ENCODE measurements at places on chromosomes 7 and 10. TPM values are rescaled to one million over a fixed set of nuclear protein-coding genes. Genes with fewer than 3 reads are reported as not detected.

DNA sequence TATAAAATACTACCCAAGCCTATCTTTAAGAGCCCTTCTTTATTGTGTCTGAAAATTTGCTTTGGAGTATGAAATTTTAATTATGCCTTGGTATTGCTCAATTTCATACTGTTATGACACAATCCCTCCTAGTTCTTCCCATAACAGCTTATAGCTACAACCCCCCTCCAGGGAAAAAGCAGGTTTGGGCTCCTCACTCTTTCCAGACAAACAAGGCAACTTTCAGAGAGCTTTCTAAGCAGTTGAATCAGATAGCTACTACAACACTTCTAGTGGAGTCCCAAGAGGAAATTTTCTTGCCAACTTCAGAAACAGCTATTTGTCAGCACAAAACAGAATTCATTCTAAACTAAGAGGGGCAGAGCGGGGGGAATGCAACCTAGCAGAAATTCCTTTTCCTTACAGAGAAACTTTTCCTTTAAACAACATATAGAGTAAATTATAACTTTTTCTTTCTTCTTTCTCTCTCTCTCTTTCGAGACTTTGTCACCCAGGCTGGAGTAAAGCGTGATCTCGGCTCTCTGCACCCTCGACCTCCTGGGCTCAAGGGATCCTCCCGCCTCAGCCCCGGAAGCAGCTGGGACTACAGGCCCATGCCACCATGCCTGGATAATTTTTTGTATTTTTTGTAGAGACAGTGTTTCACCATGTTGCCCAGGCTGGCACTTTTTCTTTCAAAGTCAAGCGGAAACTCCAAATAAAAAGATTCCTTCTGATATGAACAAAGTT is 26.0 kb upstream of the JMJD1C start:
- H3K36me3 ChIP-seq, result no peaks in the 10 kb centered on the region
- H3K4me3 ChIP-seq, result no peak overlapping the region
- no peaks in the 10 kb centered on the region for H3K27me3 ChIP-seq
- H3K4me1 ChIP-seq, result peaks cover 6% of the 10 kb centered on the region
- peak; percentile 95 for DNase-seq

GRCh38 chr7:100441641-100442535 is 5.6 kb upstream of the PPP1R35 start:
- H3K36me3 ChIP-seq, result no peaks in the 10 kb centered on the region
- no peak overlapping the region for H3K4me3 ChIP-seq
- H3K4me1 ChIP-seq, result peaks cover 19% of the 10 kb centered on the region
- H3K27ac ChIP-seq, result no peak overlapping the region

GRCh38 chr7:99420986-99421385 is 12.2 kb downstream of the BUD31 start:
- H3K27ac ChIP-seq, result no peak overlapping the region
- H3K4me3 ChIP-seq, result no peak overlapping the region
- peaks cover 73% of the 10 kb centered on the region for H3K36me3 ChIP-seq
- H3K4me1 ChIP-seq, result no peaks in the 10 kb centered on the region
- DNase-seq, result no peak

- H3K27me3 ChIP-seq, result peaks cover 3% of the 10 kb centered on the region
- peaks cover 17% of the 10 kb centered on the region for H3K4me1 ChIP-seq
- H3K4me3 ChIP-seq, result no peak overlapping the region
- no peaks in the 10 kb centered on the region for H3K36me3 ChIP-seq
Measured at GRCh38 chr7:30743371-30744074, 8.4 kb upstream of the INMT start.

- H3K4me3 ChIP-seq, result no peak overlapping the region
- no peak for DNase-seq
- H3K27me3 ChIP-seq, result no peaks in the 10 kb centered on the region
- no peaks in the 10 kb centered on the region for H3K36me3 ChIP-seq
- no peak overlapping the region for H3K27ac ChIP-seq
Measured at GRCh38 chr10:124328477-124329220, 90.1 kb downstream of the OAT start.

- H3K36me3 ChIP-seq, result no peaks in the 10 kb centered on the region
- no peak overlapping the region for H3K4me3 ChIP-seq
- H3K4me1 ChIP-seq, result no peaks in the 10 kb centered on the region
- H3K27ac ChIP-seq, result no peak overlapping the region
- H3K27me3 ChIP-seq, result no peaks in the 10 kb centered on the region
Measured at GRCh38 chr7:116180302-116180701, 30.0 kb upstream of the TES start.

GRCh38 chr7:83149466-83149865 is 13.2 kb downstream of the PCLO start:
- no peak overlapping the region for H3K4me3 ChIP-seq
- no peak overlapping the region for H3K27ac ChIP-seq
- H3K36me3 ChIP-seq, result no peaks in the 10 kb centered on the region
- H3K4me1 ChIP-seq, result no peaks in the 10 kb centered on the region
- H3K27me3 ChIP-seq, result no peaks in the 10 kb centered on the region
- peak; percentile 2 for DNase-seq

GRCh38 chr10:48519481-48520183 is 85.2 kb downstream of the ARHGAP22 start:
- no peak overlapping the region for H3K27ac ChIP-seq
- DNase-seq, result no peak
- no peaks in the 10 kb centered on the region for H3K36me3 ChIP-seq
- H3K4me3 ChIP-seq, result no peak overlapping the region
- H3K4me1 ChIP-seq, result peaks cover 14% of the 10 kb centered on the region

GRCh38 chr10:91552274-91553095 is 80.4 kb downstream of the PPP1R3C start:
- H3K27me3 ChIP-seq, result no peaks in the 10 kb centered on the region
- H3K4me3 ChIP-seq, result no peak overlapping the region
- peak; percentile 59 for DNase-seq
- H3K27ac ChIP-seq, result no peak overlapping the region

DNA sequence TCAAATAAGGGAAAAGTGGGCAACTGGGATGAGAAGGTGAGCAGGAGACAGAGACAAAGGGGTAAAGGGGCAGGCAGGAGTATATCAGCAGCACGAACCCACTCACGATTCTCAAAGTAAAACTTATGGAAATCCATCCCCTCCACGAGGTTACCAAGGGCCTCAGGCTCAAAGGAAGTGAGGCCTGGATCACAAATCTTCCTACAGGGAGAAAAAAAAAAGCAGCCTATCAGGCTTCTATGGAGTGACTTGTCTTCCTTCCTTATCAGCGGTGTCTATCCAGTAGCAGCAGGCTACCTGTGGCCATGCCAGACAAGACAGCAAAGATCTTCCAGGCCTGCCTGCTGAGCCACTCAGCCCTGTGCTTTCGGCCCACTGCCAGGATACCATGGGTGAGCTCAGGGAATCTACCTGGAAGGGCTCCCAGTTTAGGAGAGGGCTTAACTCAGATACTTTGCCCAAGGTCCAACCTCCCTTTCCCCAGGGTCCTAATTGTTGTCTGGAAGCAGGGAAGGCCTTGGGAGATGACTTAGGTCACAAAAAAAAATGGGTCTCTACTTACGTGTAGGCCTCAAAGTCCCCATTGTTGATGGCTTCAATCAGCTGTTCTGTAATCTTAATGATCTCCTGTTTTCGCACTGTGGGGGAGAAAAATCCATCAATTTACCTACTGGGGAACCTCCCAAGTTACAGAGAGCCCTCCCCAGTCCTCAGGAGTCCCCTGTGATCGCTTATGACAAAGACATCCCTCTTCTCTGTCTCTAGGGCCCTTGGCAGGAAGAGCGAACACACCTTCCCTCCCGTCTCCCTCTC is 5.7 kb upstream of the NDST2 start:
- H3K27ac ChIP-seq, result no peak overlapping the region
- no peak overlapping the region for H3K4me3 ChIP-seq
- peaks cover 55% of the 10 kb centered on the region for H3K36me3 ChIP-seq
- no peaks in the 10 kb centered on the region for H3K27me3 ChIP-seq

DNA sequence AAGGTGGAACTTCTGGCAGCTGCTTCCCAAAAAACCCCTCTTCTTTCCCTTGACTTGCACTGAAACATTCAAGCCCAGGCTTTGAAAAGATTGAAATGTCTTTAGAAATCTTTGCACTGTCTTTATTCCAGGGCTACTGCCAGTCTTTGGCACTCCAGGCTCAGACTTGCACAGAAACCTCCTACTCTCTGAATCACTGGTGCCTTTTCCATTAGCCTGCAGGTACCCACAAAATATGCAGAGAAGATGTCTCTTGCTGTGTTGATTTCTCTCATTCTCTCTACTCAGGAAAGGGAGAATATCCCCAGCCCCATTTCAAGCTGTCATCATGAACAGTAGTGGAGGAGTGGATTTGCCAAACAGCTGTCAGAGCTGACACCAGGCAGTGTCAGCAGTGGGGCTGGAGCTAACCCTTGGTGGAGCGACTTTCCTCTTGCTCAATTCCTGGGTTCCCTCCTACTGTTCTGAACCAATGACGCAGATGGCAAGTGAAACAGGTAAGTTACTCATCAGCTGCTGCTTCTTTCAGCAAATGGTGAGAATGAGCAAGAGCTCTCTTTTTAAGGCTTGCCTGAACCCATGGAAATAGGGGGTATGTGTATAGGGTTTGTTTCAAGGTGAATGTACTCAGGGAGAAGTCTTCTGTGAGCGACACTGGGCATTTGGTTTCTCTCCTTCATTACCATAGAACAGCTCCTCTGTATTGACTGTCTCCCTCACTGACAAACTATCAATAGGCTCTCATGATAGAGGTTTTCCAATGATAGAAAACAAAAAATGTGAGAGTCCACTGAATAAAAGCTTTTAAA is 362.4 kb downstream of the ADRA2A start:
- H3K4me3 ChIP-seq, result no peak overlapping the region
- H3K36me3 ChIP-seq, result no peaks in the 10 kb centered on the region
- no peak overlapping the region for H3K27ac ChIP-seq

DNA sequence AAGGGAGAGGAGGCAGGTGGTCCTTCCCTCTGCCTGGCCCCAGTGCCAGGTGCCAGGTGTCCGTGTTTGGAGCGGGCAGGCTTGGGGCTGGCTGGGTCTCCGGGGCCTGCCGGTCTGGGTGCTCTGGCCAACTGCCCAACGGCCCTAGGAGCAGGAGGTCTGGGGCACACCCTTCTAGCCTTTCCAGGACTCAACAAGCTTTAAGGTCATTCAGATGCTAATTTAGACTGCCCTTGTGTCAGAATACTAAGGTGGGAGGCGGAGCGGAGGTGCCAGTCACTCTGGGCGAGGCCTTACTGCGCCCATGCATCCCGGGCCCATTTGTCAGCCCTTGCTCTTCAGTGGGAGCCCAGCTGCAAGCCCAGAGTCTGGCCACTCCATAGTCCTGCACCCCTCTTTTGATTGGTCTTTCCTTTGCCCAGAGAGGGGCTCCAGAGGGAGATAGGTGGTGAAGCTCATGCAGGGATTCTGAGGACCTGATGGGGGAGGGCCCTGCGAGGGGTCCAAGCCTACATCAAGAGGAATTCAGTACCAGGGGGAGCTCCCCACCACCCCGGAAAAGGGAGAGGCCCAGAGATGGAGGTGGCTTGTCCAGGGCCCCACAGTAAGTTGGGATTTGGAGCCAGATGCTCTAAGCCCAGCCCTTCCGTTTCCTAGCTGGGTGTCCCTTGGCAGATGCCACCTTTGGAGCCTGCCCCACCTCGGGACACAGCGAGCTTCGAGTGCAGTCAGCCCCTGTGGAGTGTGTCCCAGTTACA is 1.3 kb downstream of the PGAM2 start:
- peak overlapping the region; percentile 37 for H3K27ac ChIP-seq
- H3K36me3 ChIP-seq, result peaks cover 39% of the 10 kb centered on the region
- no peak for DNase-seq
- peaks cover 50% of the 10 kb centered on the region for H3K4me1 ChIP-seq
- peak overlapping the region; percentile 54 for H3K4me3 ChIP-seq
- H3K27me3 ChIP-seq, result peaks cover 26% of the 10 kb centered on the region

GRCh38 chr7:137563981-137564380 is 220.4 kb upstream of the PTN start:
- H3K36me3 ChIP-seq, result no peaks in the 10 kb centered on the region
- H3K4me3 ChIP-seq, result no peak overlapping the region
- no peaks in the 10 kb centered on the region for H3K27me3 ChIP-seq
- no peaks in the 10 kb centered on the region for H3K4me1 ChIP-seq
- DNase-seq, result no peak

GRCh38 chr10:21687266-21688008 is 153.4 kb downstream of the MLLT10 start:
- H3K36me3 ChIP-seq, result no peaks in the 10 kb centered on the region
- H3K27me3 ChIP-seq, result no peaks in the 10 kb centered on the region
- no peak overlapping the region for H3K27ac ChIP-seq
- H3K4me1 ChIP-seq, result no peaks in the 10 kb centered on the region

DNA sequence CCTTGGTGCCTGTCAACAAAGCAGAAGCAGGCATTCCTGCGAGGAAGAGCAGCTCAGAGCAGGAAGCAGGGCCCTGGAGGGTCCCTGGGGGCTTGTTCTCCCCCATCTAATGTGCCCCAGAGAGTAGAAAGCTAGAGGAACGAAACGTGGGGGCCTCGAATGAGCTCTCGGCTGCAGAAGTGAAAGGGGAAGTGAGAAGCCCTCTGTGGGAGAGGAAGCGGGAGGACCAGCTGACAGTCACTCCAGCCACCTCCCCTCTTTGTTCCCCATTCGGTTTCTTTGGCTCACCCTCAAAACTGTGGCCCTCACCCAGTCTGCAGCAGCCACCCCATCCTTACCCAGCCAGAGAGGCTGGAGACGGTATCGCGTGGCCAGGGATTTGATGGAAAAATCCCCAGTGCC is 25.0 kb downstream of the C10orf105 start:
- H3K27ac ChIP-seq, result peak overlapping the region; percentile 42
- no peaks in the 10 kb centered on the region for H3K36me3 ChIP-seq
- peaks cover 2% of the 10 kb centered on the region for H3K27me3 ChIP-seq
- no peak overlapping the region for H3K4me3 ChIP-seq
- DNase-seq, result peak; percentile 74

DNA sequence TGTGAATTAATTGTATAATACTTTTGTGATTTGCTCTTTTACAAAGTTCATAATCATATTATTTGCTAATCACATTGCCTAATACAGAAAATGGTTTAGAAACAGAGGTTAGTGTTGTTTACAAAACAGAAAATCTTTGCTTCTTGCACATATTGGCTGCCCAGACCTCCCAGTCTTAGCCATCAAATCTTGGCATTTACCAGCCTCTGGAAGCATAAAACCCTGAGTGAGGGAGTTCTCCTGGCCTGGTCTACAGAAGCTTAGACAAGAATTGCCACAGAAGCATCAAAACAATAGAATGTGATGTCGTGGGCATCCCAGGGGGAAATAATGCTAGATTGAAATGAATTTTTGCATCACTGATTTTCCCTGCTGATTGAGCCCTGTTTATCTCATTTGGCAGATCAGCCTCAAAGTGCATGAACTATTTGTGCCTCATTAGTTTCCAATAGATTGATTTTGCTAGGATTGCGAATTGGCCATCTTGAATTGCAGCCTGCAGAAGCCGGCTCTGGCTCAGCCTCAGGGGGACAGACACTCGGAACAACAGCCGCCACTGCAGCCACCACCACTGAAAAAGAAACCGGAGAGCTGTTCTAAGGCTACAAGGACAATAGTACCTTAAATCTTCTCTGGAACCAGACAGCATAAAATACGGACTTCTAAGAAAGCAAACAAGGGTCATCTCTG is 11.1 kb upstream of the SORBS1 start:
- no peaks in the 10 kb centered on the region for H3K36me3 ChIP-seq
- H3K4me1 ChIP-seq, result peaks cover 4% of the 10 kb centered on the region
- H3K4me3 ChIP-seq, result no peak overlapping the region
- H3K27ac ChIP-seq, result no peak overlapping the region

CUL2 gene
- 33.0 TPM for polyA plus RNA-seq

ZNF138 gene
- 9.6 TPM for polyA plus RNA-seq

LRRC18 gene
- 0.24 TPM for polyA plus RNA-seq

THNSL1 gene
- polyA plus RNA-seq, result 5.5 TPM

SPDYE9 gene
- polyA plus RNA-seq, result 0.65 TPM

STAG3 gene
- 20.2 TPM for polyA plus RNA-seq
